ENCODE measurements at places on chromosomes 5 and 9.
A peak's percentile ranks its signal among the peaks of the same experiment; 100 is the strongest.

DNA sequence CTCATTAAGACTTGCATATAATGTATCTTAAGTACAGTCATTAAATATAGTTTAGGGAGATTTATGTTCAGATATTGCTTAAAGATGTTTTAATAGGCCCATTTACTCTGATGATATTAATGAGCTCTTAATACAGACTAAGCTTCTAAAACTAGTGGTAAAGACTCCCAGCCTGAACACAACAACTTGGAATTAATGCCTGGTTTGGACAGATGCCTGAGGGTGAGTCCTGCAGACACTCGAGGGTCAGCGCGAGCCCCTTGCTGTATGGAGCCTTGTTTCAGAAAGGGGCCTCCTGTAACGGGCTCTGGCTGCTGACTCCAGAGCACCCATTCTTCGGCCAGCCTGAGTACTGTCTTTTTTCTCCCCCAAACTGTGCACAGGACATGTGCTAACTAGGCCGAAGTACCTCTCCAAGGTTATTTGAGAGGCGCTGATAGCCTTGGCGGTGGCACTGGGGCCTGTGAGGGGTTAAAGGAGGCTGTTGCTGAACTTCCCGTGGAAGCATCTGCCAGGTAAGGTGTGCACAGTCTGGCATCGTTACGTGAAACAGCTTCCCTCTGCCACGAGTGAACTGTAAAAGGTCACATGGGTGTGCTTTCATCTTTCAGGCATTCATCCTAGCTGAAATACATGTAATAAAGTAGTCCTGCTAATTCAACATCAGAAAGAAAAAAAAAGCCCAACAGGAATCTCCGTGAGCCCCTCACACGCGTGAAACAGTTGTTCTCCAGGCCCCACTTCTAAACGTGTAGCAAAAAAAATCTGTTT lies 113.4 kb downstream of the MVB12B start:
- no peak for DNase-seq

DNA sequence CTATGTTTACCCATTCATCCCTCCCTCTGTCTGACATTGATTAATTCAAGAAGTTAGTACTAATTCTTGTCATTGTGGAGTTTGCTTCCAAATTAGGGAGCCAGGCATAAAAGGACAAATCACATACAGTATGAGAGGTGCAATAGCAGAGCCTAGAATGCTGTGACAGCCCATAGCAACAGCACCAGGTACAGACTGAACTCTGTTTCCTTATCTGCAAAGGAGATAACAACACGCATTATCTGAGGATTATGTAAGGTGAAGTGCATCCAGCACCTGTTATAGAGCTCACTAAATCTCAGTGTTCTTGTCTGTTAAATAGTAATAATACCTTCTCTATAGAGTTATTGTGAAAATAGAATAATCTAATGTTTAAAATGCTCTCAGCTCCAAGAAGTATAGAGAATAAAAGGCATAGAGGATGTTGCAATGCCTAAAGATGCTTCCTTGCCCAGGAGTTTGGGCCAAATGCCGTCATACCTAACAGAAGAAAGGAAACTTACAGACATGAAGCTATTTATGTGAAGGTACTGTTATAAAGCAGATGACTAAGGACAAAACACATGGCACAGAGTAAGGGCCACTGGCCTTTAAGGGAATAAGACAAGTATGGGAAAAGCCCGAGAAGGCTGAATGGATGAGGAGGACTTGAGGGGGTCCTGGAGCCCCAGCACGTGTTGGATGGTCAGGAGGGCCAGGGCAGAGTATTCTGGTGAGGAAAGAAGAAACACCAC lies 214.5 kb downstream of the ATP10B start:
- DNase-seq = no peak

DNA sequence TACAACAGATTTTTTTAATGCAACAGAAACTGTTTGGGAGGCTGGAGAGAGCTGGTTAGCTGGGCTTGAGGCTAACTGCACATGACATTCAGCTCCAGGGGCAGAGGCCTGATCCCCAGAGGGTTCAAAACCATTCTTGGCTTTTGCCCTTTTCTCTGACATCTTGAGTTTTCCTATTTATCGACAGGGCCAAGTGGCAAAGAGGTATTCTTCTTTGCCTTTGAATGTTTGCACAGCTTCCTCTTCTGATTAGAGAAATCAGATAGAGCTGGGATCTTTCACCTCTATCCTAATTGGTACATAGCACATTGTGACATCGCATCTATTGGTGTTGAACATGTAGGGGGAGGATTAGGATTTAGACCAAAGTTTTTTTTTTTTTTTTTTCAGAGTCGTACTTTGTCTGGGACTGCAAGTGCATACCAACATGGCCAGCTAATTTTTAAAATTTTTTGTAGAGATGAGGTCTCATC lies 143.7 kb downstream of the ACTBL2 start:
- no peak for DNase-seq

DNA sequence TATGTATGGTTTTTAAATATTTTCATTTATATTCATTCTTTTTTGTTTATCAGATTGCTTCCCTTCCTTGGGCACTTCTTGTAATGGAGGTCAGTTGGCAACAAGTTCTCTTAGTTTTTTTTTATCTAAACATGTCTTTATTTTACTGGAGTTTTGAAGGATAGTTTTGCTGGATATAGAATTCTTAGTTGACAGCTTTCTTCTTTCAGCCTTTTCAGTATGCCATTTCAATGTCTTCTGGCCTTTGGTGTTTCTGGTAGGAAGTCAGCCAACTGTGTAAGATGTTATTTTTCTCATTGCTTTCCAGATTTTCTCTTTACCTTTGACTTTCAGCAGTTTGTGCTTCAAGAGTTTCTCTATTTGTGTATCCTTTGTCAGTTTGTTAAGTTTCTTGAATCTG lies 14.2 kb downstream of the SLC12A2 start:
- no peak for DNase-seq

DNA sequence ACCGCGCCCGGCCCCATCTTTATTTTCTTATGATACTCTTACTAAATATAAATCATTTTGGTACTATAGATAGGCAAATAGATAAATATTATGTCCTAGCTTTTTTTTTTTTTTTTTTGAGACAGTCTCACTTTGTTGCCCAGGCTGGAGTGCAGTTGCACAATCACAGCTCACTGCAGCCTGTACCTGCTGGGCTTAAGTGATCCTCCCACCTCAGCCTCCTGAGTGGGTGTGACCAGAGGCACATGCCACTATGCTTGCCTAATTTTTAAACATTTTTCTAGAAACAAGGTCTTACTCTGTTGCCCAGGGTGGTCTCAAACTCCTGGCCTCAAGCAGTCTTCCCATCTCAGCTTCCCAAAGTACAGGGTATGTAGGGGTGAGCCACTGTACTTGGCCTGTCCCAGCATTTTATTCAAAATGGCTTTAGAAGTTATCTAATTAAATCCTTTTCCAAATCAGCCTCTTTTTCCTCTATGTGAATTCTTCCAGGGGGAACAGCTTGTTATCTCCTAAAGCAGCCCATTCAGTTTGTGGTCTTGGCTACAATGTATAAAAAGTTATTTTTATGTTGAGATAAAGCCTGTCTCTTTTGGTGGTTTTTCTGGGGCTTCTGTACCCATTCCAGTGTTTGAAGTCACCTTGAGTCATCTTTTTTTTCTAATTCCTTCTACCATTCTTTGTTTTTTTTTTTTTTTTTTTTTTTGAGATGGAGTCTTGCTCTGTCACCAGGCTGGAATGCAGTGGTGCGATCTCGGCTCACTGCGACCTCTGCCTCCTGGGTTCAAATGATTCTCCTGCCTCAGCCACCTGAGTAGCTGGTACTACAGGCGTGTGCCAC lies 12.1 kb downstream of the MELK start:
- no peak for DNase-seq

DNA sequence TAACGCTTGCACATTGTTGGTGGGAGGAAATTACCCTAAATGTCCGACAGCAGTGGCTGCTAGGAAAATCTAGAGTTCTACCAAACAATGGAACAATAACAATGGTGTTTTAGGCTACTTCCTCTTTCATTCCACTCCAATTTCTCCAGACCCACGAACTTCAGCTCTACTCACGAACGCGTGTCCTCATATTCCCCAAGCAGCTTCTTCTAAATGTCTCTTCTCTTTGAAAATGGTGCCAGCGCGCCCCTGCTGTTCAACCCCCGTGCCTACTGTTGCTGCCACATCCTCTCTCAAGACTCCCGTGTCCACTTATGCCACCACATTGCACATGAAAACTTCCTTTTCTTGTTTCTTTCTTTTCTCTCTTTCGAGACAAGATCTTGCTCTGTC lies 25.6 kb downstream of the OR2V2 start:
- peak; percentile 58 for DNase-seq

DNA sequence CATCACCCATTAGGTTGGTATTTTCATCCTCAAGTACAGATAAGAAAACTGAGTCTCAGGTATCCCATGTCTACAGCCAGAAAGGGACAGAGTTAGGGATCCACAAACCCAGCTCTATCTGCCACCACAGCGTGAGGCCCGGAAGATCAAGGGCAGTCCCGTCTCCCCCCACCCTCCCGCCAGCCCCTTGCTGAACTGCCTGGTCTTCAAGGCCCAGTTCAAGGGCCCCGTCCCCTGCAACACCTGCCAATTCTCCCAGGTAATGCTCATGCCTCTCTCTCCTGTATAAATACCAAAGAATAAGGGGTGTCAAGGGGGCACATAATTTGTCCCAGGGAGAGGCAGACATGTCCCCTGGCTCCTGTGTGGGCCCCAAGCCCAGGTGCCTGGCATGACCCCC lies 50.7 kb downstream of the AK8 start:
- no peak for DNase-seq

- DNase-seq = no peak
These were observed 12.2 kb downstream of the FPGS start for GRCh38 chr9:127814619-127815511.

GRCh38 chr9:28234894-28235277 lies 661.6 kb upstream of the C9orf72 start:
- no peak for DNase-seq

DNA sequence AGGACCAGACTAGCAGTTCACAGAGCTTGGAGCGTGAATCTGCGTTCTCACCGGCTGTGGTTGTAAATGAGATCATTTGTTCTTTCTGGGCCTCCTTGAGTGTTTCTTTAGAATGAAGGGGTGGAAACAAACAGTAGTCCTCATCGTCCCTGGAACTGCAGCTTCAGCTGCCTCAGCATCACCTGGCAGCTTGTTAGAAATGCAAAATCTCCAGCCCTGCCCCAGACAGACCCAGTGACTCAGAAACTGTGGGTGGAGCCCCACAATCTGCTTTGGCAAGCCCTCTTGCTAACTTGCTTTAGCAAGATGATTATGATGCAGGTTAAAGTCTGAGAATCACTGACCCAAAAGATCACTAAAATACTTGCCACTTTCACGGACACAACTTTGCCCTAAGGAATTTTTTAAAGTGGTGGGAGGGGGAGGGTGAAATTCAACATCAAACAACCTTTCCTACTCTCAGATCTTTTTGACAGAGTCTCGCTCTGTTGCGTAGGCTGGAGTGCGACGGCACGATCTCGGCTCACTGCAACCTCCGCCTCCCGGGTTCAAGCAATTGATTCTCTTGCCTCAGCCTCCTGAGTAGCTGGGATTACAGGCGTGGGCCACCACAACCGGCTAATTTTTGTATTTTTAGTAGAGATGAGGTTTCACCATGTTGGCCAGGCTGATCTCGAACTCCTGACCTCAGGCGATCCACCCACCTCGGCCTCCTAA lies 86.0 kb downstream of the BRINP1 start:
- DNase-seq = no peak

- no peak for DNase-seq
These were observed 9.3 kb upstream of the ANKDD1B start for GRCh38 chr5:75601996-75602395.

All from activated T-helper 1 cell treated with anti-CD3 and anti-CD28 coated beads, Interleukin-2, amount 50 U/mL, for 16 hours (primary cell).